Activated naive CD4-positive, alpha-beta T cell treated with anti-CD3 and anti-CD28 coated beads, Interleukin-2, amount 50 U/mL, for 16 hours (primary cell): ENCODE measurements at places on chromosomes 4 and X.

GRCh38 chr4:628821-629635 lies 3.7 kb downstream of the PDE6B start:
- no peak for DNase-seq

GRCh38 chrX:24226176-24226575 lies 76.6 kb downstream of the ZFX start:
- DNase-seq = no peak

DNA sequence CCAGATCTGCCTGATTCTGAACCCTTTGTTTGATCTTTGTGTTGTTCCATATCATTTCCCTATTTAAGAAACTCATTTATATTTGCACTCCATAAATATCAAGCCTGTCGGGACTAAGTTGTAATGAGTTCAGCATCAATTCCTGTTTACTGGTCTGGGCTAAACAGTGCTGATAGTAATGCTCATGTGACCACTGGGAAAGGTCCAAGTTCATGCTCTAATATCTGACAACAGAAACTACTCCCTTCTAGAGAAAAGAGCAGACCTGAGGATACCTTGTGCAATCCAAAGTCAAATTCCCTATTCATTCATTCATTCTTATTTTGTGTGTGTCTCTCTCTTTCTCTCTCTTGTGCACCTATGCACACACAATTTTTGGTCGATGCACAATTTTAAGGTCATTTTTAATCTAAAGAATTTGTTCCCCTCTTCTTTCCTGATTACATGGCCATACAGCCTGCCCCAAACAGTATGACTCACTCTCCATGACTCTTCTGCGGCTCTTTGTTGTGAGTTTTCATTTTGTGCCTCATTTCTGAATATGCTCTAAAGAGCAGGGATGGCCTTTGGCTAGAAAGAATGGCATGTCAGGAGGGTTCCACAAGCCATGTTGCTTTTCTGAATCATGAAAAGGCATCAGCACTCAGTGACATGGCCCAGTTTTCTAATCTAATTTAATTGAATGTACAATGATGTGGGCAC lies 664.3 kb downstream of the RPA4 start:
- no peak for DNase-seq

DNA sequence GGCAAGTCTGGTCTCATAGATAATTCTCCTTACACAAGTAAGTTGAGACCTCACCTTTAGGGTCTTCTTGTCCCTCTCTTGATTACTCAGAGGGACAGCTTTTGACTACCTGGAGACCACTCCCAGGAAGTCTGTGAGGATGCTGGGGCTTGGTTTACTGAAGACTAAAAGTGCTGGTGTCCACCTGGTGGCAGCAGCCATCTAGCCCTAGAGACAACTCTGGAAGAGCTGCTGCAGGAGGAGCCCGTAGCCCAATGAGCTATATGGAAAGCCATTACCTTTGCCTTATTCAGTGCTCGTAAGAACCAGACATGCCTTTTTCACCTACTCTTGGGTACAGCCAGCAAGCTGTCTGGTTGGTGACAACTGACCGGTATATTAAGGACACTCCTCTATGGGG lies 7.3 kb downstream of the FGFBP2 start:
- no peak for DNase-seq

DNA sequence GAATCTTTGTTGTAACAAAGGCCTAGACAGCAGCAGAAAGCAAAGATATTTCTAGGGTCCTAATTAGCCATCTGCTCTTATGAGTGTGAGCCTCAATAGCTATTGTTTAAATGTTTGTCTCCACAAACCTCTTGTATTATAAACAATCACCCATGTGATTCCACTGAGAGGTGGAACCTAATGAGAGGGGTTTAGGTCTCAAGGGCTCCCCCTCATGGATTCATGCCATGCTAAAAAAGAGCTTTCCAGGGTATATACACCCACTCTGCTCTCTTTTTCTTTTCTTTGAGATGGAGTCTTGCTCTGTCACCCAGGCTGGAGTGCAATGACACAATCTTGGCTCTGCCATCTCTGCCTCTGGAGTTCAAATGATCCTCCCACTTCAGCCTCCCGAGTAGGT lies 42.1 kb downstream of the TRIM61 start:
- no peak for DNase-seq

DNA sequence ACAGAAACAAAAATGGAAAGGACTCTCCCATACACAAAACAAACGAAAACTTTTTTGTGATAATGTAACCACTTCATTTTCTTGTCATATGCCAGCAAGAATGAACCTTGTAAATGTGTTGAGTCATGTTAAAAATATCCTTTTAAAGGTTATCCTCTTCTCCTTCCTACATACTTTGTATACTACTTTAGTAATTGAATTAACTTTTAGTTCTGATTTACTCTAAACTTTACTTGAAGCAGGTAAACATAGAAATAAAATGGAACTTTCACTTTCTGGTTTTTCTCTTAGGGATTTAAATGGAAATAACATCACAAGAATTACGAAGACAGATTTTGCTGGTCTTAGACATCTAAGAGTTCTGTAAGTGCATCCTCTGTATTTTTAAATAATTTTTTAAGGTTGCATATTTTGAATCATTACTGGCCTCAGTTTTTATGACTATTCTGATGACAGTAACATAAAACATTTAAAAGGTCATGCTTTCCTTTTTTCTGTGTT lies 4.7 kb downstream of the SLIT2 start:
- no peak for DNase-seq

DNA sequence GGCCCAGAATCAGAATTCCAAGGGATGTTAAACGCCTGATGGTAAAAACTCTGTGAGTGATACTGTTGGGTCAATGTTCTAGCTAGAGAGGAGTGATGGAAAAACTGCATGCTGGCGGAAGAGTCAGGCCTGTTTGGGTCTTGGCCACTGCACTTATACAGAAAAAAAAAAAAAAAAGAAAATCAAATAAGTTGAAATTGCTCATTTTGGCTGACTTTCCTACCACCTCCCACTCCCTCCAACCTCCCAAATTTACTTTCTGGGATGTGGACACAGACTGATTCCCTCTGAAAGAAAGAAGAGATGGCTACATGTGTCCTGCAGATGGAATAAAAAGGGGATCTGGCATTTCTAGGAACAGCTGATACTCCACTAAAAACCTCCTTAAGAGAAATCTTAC lies 234.1 kb upstream of the GIMD1 start:
- DNase-seq = no peak

- peak; percentile 2 for DNase-seq
Observed at GRCh38 chr4:2066571-2067445, 7.7 kb downstream of the NAT8L start.
